ENCODE measurements at places on chromosomes 6 and 20.

DNA sequence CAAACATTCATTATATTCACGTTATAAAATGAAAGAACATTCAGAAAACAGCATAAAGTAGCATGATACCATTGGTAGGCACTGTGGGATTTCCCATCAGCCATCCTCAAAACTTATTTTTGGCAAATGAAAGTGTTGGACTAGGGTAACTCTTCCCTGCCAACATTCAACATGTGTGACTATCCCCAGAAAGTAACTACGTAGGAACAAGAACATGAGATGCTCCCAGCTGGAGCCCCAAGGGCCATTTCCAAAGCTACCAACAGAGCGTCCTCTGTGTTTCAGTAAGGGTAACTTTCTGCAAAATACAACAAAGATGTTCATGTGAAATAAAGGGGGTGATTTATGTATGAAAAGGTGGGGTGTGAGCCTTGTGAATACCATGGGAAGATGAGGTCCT is 28.4 kb upstream of the PTPN1 start:
- DNase-seq, result no peak

- DNase-seq, result peak; percentile 41
These were observed 322.1 kb upstream of the NT5E start for GRCh38 chr6:85127696-85128243.

DNA sequence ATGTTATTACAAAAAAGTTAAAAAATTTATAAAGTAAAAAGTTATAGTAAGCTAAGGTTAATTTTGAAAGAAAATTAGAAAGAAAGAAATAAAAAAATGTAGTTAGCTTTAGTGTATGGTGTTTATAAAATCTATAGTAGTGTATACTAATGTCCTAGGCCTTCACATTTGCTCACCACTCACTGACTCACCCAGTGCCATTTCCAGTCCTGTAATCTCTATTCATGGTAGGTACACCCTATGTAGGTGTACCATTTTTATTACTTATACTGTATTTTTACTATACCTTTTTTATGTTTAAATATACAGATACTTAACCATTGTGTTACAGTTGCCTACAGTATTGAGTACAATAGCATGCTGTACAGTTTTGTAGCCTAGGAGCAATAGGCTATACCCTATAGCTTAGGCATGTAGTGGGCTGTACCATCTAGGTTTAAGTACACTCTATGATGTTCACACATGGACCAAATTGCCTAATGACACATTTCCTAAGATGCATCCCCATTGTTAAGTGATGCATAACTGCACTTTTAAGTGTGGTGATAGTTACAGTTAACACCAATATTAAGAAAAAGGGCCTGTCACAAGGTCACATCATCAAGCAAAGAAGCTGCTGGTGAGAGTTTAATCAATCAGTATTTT is 8.0 kb downstream of the CD2AP start:
- peak; percentile 14 for DNase-seq

GRCh38 chr6:170003451-170004160 is 252.2 kb downstream of the ERMARD start:
- no peak for DNase-seq

GRCh38 chr6:37818536-37819176 is 871 bp upstream of the ZFAND3 start:
- peak; percentile 97 for DNase-seq

GRCh38 chr6:169162752-169163407 is 90.8 kb downstream of the THBS2 start:
- DNase-seq, result peak; percentile 87

- DNase-seq, result peak; percentile 97
These were observed 334.1 kb downstream of the COL12A1 start for GRCh38 chr6:74871757-74872156.

- DNase-seq, result no peak
These were observed 36.8 kb downstream of the GFOD1 start for GRCh38 chr6:13450628-13451027.

DNA sequence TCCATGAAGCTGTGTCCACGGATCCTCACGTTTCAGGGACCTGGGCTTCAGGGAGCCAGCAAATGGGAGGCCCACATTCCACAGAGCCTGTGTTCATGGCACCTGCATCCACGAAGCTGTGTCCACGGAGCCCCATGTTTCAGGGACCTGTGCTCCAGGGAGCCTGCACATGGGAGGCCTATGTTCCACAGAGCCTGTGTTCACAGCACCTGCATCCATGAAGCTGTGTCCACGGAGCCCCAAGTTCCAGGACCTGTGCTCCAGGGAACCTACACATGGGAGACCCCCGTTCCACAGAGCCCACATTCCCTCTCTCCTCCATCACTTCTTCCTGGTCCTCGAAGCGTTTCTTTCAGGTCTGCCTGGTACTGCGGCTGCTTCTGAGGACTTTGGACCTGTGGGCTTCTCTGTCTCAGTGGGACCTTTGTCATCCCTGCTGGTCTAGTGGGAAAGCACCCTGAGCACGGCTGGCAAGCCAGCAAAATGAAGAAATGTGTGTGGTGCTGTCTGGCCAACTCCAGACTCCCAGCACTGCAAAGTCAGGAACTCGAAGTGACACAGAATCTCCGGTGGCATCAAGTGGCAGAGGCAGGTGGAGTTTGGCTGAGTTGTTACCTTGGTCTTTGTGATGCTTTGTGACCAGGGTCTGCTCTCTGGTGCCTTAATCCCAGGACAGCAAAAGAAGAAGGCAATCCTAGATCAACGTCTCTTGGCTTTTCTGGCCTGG is 245.9 kb downstream of the DLL1 start:
- no peak for DNase-seq

- DNase-seq, result no peak
These were observed 64.6 kb upstream of the PIM1 start for GRCh38 chr6:37105148-37106050.

GRCh38 chr20:8043687-8044282 is 24.2 kb upstream of the TMX4 start:
- peak; percentile 50 for DNase-seq
